ENCODE measurements at places on chromosomes 6 and 20.

DNA sequence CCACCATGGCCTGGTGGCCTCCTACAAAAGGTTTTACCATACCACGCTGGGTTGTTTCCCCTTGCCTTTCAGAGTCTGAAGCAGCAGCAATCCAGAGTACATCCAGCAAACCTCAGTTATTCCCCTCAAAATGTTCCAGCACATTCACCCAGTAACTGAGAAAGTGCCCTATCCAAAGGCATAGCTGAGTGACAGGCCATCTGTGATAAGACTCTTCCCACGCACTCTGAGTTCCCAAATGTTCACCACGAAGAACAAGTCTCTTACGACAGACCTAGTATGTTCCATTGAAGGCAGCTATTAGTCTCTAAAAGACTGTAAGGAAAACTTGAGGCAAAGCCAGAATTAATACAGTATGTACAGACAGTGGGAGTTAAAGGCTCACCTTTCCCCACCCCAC lies 31.6 kb upstream of the C20orf144 start:
- DNase-seq, result no peak

GRCh38 chr6:46419576-46420002 lies 71.7 kb downstream of the RCAN2 start:
- DNase-seq, result peak; percentile 3

GRCh38 chr6:36336779-36337241 lies at the start of gene BNIP5:
BNIP5 (minus strand) TSS chr6:36336888; CDS start chr6:36330690, 6,198 bp downstream.
- no peak for DNase-seq

DNA sequence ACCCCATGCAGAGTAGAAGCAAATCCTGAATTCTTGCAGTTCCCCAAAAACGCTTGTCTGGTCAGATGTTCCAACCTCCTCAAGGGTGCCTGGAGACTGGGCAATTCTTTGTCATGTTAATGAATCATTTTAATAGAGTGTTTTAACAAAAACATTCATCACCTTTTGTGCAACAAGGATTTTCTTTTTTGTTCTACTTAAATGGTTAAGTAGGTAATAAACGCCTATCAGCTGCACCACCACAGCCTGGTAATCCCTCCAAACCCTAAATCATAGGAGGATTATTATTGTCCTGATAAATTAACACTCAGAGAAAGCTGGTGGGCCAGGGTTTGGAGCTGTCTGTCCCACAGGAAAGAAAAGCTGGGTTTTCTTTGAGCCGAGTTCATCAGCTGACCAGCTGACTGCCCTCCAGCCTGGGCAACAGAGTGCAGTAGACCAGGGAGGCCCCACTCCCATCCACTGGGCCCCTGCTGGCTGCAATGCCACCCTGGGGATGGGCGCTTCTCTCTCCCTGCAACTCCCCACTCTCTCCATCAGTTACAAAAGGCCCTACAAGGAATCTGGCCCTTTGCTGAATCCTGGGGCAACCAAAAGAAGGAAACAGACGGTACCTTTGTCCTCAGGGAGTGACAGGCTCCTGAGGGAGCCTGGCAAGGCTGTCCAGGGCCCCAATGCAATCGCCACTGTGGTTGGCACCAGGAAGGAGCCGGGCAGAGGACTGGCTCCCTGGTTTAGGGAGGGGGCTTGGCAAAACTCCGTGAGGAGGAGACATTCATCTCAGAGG lies 23.1 kb upstream of the BMP7 start:
- DNase-seq, result no peak

DNA sequence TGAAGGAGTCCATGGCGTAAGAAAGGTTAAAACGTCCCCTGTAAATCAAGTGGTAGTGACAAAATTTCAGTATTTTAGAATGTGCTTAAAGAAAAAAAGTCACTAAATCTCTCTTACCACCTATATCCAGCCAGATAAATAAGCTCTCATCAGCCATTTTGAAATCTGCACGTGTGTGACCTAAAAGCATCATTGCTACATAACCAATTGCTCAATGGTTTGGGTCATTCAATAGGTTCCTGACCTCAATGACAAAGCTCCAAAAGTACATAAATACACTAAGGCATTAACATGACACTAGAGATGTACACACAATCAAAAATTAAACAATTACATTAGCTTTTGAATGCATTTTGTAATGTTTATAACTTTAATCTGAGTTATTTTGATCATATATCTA lies 272.4 kb downstream of the GMDS start:
- no peak for DNase-seq

DNA sequence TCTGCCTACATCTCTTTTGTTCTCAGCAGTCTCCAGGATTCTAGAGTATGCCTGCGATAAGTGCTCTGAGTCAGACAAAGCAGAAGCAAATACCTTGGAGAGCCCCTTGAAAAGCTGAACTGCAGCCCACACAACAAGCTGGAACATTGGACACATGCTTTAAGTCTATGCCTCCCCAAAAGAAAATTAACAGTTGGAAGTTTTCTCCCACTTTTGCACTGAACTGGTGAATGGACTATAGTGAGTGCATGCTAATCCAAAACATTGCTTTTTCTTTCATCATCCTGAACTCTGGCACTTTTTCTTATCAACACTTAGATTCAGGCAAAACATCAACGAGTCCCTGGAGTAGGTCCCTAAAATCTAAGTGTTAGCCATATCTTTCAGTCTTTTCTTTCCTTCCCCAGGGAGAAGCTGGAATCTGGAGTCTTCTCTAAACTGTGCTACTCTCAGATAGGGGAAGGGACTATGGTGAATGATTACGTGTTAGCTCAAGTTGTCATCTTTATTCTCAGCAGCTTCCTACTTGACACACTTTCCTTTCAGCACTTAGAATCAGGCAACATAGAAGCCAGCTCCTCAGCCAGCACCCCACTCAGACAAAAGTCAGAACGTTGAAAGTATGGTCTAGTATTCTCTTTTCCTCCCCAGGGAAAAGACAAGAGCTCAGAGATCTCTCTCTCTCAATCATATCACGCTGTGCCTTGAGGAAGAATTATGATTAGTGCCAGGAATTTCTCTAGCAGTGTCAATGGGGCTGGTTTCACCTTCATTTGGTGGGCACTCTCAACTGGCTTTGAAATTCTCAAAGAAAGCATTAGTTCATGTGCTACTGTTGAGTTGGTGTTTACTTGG lies 811.0 kb upstream of the GJE1 start:
- DNase-seq, result no peak

- DNase-seq, result peak; percentile 65
These were observed 471 bp downstream of the EZR start for GRCh38 chr6:158818581-158819212.

DNA sequence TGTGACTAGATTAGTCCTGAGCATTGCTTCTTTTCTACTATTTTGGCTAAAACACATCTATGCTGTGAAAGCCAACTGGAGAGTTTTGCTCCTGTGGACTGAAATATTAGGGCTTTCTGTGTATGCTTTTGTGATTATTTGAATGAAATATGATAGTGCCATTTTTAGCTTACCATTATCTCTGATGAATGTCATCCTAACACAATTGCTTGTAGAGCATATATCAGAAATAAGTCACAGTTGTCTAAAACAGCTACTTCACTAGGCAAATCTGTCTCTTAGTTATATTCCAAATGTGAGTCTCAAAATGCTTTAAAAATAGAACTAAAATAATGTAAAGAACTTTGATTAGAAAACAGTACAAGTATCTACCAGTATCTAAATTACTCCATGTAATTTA lies 401.4 kb upstream of the PTCHD4 start:
- DNase-seq, result no peak

- peak; percentile 32 for DNase-seq
These were observed at the start of gene RAMACL for GRCh38 chr6:166586424-166587156. RAMACL (minus strand) TSS chr6:166586678; CDS start chr6:166586477, 201 bp downstream.

DNA sequence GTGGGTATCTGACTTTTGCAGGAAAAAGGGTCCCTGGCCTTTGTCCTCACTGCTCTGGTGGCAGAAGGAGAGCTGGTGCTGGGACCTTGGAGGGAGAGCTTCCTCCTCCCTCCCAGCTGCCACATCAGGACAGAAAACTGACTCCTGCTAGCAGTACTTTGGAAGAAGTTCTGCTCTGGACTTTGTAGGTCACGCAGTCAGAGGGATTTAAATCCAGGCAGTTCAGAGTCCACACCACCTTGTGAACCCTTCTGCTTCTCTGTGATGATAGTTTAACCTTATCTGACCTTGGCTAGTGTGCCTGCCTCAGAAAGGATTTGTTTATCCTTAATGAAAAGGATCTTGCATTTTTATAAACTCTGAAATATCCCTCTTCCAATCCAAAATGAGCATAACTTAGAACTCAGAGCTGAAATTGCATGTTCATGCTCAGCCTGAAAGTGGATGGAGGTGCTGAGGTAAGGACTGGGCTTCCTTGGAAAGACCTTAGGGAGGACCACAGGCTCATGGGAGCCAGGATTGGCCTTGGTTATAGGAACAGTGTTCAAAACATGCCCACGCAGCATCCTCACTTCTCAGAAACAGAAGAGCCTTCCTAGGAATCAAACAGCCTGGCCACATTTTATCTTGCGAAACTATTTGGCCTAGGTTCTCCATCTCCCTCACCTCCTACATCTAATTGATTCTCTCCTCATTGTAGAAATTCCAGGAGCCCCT lies 123.9 kb upstream of the SASH1 start:
- DNase-seq, result no peak

- no peak for DNase-seq
These were observed 69.9 kb upstream of the SCGN start for GRCh38 chr6:25582101-25582500.

- DNase-seq, result no peak
These were observed 333.5 kb downstream of the NRN1 start for GRCh38 chr6:5673019-5673790.

DNA sequence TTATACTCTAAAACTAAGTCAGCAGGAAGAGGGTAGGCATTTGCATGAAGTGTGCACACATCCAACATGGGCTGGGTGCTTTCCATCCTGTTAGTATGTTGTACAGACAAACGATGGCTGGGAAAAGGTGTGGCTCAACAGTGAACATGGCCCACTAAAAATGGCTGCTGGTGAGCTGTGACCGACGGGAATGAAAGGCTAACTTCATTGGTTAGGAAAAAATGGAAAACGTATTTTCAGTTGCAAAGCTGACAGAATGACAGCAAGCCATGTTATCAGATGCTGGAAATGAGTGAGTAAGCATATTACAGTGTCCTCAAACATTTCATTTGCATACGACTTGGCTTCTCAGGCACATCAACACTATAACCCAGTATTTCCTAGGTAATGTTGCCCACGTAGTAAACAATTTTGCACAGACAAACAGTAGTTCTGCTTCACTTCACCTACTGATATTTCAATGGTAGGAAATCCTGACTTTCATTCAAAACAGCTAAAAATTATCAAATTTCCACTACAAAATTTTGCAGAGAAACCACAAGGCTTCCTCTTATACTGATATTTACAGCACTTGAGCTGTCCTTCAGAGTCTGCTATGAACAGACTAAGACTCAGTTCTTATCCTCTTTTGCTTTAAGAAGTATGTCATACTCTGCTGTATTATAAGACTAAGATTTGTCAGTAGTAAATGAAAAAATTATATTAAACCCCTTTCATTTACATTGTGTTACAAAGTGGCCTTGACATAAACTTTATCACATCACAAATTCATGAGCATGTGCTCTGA lies 98.9 kb downstream of the IRF4 start:
- no peak for DNase-seq

DNA sequence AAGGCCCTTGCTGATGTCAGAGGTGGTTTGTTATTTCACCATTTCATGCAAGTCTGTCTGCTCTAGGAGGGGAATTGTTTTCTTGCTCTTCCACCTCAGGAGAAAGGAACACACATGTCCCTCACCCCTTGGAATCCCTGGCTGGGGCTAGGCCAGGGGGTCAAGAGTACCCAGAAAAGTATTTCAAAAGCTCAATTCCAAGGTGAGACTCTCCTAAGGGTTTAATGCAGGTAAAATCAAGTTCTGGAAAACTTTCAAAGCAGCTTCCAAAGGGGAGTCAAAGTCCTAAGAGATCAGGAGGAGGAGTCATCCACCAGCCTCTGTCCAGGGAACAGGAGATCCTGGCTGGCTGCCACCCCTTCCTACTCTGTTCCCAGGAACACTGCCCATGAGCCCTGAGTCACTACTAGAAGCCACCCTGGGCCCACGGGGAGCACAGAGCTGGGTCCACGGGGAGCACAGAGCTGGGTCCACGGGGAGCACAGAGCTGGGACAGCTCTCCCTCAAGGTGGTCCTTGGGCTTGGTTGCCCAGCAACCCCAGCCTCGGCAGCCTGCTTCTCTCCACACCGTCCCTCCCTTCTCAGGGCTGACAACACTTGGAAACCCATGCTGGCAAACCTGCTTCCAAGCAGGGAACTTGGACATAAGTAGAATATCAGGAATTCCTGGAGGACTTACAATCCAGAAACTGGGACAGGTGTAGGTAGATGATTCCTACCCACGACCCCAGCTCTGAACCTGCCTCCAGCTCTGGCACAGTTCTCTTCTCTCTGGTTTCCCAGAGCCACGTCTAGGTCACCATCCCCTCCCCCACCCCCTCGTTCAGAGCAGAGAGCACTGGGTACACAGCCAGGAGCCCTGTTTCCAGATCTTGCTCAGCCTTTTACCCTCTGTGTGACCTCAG lies 35.3 kb upstream of the CDKN1A start:
- no peak for DNase-seq

GRCh38 chr6:163738725-163739407 lies 324.3 kb downstream of the QKI start:
- no peak for DNase-seq
